ENCODE measurements at places on chromosomes 11 and 22.
A peak's percentile ranks its signal among the peaks of the same experiment; 100 is the strongest.

- no peak for DNase-seq
These were observed 223.9 kb downstream of the CNTN5 start for GRCh38 chr11:99244613-99245012.

DNA sequence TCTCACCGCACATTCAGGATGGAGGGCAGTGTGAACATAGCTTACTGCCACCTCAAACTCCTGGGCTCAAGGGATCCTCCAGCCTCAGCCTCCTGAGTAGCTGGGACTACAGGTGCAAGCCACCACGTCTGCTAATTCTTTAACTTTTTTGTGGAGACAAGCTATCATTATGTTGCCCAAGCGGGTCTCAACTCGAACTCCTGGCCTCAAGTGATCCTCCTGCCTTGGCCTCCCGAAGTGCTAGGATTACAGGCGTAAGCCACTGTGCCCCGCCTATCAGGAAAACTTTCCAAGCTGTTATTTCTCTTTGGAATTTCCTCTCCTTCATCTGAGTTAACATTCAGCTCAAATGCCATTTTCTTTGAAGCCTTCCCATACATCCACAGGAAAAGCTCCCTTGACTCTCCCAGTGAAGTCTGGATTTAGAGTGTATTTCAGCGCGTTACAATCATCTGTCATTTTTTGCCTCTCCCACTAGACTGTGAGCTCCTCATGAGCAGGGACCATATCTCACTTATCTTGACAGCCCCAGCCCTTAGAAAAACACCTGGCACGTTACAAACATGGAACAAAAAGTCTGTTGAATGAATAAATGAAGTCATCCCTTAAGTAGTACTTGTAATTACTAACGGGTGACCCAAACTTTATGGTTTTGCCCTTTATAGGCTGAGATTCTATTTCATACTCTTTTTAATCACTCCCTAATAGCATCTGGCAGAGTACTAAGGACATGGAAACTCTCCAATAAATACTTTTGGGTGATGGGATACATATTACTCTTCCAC, 2.2 kb downstream of the MRTFA start:
- no peak for DNase-seq

GRCh38 chr11:113555071-113555619, 79.9 kb upstream of the DRD2 start:
- no peak for DNase-seq

DNA sequence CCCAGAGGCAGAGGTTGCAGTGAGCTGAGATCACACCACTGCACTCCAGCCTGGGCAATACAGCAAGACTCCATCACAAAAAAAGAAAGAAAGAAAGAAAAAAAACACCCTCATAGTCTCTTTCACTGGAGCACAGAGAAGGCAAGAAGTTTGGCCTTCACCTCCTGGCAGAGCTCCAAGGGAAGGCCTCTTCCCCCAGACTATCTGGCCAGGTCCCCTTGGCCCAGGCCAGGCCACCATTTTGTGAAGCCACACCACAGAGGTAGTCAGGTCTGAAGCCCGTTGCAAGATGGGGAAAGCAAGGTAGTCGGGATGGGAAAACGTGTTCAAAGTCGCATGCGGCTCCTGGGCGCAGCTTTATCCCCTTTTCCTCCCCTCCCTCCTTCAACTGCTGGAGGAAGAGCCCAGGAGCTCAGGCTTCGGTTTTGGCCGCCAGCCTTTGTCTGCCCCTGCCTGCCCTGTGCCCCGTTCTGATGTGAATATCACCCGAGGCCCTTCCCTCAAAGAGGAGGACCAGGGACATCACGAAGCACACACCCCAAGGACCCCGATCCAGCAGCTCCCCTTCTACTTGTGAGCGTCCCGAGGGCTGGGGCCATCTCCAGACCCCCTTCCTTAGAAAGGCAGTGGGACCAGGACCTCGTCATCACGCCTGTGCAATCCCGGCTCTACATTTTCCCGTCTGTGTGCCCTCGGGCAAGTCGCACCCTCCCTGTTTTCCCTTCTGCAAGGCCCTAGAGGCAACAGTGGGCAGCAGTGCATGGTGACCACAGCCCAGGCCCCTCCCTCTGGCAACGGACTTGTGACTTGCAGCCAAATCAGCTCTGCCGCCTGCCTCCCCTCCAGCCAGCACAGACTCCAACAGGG, 17.7 kb downstream of the CABP7 start:
- no peak for DNase-seq

GRCh38 chr11:122979815-122980595, 1.6 kb downstream of the BSX start:
- DNase-seq: no peak

- peak; percentile 75 for DNase-seq
These were observed 33.8 kb upstream of the PPARA start for GRCh38 chr22:46116491-46116958.

GRCh38 chr11:110631551-110631950, 80.7 kb downstream of the ARHGAP20 start:
- DNase-seq: no peak

DNA sequence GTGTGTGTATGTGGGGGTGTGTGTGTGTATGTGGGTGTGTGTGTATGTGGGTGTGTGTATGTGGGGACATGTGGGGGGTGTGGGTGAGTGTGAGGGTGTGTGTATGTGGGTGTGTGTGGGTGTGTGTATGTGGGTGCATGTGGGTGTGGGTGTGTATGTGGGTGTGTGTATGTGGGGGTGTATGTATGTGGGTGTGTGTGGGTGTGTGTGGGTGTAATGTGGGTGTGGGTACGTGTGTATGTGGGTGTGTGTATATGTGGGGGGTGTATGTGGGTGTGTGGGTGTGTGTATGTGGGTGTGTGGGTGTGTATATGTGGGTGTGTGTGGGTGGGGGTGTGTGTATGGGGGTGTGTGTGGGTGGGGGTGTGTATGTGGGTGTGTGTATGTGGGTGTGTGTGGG, 106.7 kb downstream of the SPATA19 start:
- DNase-seq: no peak

- no peak for DNase-seq
These were observed 6.3 kb upstream of the SH3BP1 start for GRCh38 chr22:37633089-37633624.

DNA sequence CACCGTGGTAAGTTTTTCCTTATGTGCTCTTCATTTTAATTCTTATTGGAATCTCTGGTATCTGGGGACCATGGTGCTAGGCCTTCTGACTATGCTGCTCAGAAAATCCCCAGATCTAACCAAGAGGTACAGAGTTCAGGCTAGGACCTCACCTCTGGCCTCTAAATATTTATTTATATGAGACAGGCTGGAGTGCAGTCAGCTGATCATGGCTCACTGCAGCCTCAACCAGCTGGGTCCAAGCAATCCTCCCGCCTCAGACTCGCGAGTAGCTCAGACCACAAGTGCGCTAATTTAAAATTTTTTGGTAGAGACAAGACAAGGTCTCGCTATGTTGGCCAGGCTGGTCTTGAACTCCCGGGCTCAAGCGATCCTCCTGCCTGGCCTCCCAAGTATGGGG, 38.4 kb downstream of the PKNOX2 start:
- no peak for DNase-seq

Data from esophagus squamous epithelium (tissue), 5 donors.